ENCODE measurements at places on chromosomes 12 and 14.

DNA sequence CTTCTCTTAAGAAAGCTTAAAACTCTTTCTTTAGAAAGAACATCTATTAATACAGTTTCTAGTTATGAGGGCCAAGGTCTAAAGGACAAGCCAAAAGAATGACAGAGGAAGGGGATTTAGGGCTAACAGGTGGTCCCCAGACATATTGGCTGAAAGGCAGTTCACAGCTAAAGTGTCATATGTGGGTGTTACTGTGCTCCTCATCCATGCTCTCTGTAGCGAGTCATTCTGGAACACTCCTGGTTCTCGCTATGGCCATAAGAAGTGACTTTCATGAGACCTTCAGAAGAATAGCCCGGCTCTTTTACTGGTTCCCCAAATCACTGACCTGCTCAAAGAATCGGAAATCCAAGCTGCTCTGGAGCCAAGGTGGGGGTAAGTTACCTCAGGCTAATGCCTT is 55.0 kb downstream of the TBK1 start:
- DNase-seq = no peak

- DNase-seq = no peak
Observed at GRCh38 chr14:104211215-104211614, 72.8 kb downstream of the KIF26A start.

GRCh38 chr14:101250948-101251811 is 310.1 kb upstream of the DIO3 start:
- no peak for DNase-seq

GRCh38 chr14:68928770-68929550 is 50.1 kb downstream of the ACTN1 start:
- DNase-seq = no peak

DNA sequence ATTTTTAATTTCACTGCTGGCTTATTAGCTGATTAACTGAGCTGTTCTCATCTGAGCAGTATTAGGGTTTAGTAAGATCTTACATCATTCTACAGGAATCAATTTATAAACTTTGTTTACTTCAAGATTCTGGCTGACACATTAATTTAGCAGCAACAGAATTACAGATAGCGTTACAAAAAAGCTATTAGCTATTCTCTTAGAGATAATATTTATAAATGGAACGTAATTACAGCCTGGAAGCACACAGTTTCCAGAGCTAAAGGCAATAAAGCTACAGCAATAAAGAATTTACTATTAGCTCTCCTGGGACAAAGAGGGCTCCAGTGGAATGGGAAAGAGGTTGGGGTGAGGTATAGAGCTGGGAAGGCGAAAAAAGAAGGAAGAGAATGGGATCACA is 34.7 kb downstream of the PDE6H start:
- no peak for DNase-seq

DNA sequence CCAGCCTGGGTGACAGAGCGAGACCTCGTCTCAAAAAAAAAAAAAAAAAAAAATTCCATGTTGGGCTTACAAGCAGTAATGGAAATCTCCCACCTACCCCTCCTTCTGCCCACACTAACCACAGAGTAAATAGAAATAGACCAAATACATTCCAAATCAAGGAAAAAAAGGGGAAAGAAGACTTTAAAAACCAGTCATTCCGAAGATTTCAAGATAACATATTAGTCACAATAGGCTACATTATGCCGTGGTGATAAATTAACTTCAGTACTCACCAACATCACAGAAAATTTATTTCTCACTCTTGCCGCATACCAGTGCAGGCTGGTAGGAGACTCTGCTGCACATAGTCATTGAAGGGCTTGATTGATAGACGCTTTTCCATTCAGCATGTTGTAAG is 15.5 kb upstream of the ETV6 start:
- DNase-seq = no peak

DNA sequence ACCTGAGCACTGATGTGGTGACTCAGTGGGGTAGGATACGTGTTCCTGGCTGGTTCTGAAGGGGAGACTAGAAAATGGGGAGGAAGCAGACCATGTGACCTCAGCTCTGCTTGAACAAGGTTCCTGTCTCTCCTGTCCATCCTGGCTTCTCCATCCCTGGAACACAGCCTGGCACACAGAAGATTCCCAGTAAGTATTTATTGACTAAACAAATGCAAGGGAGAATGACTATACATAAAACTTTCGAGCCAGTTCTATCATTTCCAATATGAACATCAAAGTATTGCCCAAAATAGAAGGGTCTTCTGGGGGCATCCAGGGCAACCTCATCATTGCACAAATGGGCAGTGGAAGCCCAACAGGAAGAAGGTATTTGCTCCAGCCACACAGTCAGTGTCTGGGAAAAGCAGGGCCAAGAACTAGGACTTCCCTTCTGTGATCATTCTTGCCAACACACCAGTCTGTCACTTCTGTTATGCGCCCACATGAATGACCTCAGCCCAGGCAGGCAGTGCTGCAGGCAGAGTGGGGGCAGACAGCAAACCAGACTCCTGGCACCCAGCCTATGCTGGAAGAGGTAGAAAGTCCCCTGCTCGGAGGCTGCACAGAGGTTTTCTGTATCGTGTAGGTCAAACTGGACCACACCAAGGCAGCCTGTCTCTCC is 5.6 kb upstream of the SERPINA9 start:
- no peak for DNase-seq

- no peak for DNase-seq
Observed at GRCh38 chr12:100608776-100609175, 35.3 kb downstream of the GAS2L3 start.

GRCh38 chr12:59615392-59616165 is 19.8 kb downstream of the SLC16A7 start:
- DNase-seq = no peak

DNA sequence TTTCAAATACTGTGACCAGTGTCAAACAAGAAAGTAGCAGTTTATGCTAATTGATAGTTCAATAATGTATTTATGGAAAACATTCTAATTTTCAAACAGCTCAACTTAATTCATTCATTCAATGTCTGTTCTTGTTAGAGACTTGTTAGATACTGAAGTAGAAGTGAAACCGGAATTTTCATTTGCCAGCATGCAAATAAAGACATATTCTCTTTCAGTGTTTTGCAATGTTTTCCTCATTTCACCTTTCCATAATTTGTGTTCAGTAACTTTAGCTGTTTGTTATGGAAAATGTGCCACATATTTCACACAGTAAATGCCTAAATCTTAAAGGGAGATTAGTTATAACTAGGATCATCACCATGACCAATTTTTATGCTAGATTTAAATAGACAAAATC is 21.2 kb downstream of the TAS2R50 start:
- no peak for DNase-seq

GRCh38 chr14:75972801-75973421 is 8.9 kb downstream of the TGFB3 start:
- DNase-seq = no peak

GRCh38 chr12:108173160-108173559 is 44.1 kb downstream of the WSCD2 start:
- DNase-seq = no peak

DNA sequence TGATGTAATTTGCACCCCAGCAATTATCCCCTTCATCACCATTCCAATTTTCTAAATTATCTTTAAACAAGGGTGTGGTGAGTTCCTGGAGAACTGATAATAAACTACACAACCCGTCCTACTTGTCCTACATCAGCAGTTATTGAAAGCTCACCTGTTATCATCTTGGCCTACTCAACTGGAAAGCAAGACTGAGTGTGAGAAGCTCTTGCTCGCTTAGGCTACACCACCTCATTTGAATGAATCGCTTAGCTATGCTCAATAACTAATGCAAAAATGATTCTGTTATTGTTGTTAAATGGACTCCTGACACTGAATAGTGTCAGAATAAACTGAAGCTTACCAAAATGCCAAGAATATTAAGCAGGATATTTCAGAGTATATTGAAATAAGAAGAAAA is 115.4 kb upstream of the BTG1 start:
- no peak for DNase-seq

DNA sequence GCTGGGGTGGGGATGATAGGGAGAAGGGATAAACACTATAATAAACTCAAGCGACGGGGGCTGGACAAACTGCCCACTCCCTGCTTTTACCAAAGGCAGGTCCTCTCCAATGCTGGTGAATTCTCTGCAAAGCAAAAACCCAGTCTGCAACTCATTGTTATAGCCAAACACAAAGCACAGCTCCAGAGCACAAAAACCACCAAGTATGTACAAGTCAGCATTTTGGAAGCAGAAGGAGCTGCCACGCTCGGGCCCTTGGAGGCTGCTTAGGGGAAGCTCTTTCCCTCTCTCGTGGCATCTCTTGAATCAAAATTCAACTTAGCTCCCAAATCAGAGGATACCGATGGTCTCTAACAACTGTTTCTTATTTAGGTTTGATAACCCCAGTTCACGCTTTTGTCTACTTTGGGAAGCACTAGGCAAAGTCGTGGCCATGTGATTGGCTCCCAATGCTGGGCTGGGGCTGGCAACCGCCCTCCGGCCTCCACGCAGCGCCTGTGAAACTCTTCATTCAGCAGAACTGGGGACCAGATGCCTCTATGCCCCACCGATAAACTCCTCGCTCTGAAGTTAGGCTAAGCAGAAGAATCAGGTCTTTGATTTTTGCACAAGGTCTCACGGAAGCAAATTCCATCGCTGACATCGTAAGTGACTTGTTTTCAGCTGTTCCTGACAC is 158.5 kb upstream of the FOXN3 start:
- DNase-seq = no peak

- DNase-seq = no peak
Observed at GRCh38 chr12:116628989-116629388, 69.8 kb downstream of the MAP1LC3B2 start.

DNA sequence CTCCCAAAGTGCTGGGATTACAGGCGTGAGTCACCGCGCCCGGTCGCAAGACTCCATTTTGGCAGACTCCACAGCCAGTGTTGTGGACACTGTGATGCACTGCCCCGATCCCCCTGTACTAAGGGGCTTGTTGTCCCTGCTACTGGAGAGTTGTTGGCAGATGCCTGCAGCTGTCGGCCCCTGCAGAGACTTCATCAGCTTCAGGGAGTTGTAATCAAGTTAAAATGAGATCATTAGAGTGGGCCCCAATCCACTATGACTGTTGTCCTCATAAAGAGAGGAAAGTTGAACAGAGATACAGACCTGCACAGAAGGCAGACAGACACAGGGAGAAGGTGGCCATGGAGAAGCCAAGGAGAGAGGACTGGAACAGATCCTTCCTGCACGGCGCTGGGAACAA is 23.7 kb upstream of the TUBA1A start:
- DNase-seq = no peak

DNA sequence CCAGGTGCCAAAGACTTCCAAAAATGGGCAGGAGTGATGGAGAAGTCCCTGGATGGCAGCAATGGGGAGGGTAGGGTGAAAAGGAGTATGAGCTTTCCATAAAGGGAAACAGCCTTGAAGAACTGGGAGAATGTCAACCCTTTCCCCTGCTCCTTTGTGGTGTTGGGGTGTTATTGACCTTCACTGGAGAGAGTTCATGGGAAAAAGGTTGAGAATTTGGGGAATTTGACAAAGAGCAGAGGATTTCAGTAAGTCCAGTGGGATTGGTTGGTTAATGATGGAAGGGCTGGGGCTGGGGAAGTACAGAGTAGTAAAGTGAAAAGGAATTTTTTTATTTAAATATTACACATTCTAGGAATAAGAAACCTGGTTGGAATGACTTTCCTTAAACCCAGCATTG is 116.6 kb downstream of the ERC1 start:
- no peak for DNase-seq

DNA sequence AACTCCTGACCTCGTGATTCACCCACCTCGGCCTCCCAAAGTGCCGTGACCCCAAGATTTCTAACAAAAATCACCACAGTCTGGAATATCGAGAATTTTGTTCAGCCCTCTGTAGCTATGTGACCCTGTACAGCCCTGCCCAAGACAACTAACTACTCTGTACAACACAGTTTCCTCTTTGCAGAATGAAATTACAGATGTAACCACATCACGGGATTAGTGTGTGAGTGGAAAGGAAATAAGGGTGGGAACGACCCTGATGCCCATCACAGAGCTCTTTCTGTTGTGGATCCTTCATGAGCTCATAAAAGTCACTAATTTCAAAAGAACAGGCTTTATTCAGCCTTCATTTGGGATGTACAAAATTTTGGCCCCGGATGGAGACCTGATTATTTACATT is 50.5 kb upstream of the KRR1 start:
- no peak for DNase-seq

DNA sequence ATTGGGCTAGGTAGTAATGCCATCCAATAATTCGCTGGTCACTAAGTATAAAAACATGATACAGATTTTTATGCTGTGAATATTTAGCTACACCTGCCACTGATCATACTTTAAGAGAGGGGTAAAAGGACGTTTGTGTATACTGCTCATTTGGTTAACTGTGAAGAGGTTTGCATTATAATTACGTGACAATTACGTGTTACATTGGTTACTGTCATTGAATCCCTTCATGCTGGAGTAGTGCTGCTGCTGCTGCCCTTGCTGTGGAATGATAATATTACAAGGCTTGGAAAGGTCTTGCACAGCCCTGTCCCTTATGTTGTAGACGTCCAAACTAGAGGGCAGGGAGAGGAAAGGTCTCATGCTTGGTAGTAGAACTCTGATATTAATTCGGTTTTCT is 312.2 kb upstream of the ATP2B1 start:
- DNase-seq = no peak

- no peak for DNase-seq
Observed at GRCh38 chr14:35355981-35356841, 48.3 kb downstream of the NFKBIA start.

GRCh38 chr12:112998987-112999767 is 20.9 kb downstream of the OAS2 start:
- DNase-seq = no peak

- no peak for DNase-seq
Observed at GRCh38 chr14:76762411-76763095, 1.3 kb downstream of the VASH1 start.

DNA sequence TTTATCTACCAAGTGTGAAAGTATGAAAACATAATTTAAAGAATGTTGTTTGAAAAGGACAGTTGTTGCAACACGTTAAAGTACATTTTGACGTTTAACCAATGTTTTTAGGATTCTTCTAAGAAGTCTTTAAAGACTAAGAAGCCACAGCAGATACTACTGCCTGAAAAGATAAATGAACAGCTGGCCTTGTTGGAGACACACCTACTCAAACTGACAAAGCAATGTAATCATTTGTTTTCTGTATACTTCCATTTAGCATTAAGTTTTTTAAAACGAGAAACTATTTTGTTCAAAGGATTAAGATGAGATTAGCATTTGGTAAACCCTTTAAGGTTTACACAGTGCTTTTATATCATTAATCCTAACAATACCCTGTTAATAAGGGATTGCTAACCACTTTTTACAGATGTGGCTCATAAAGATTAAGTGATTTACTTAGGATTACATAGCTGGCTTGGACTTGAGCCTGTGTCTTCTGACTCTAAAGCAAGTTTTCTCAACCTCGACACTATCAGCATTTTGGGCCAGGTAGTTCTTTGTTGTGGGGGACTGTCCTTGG is 134.4 kb downstream of the CFAP54 start:
- no peak for DNase-seq
